ENCODE measurements at places on chromosomes 12 and 14. TPM values are rescaled to one million over a fixed set of nuclear protein-coding genes. Genes with fewer than 3 reads are reported as not detected.

Gene CEP83
- total RNA-seq, result 23.9 TPM

Gene DTX3
- 16.7 TPM for total RNA-seq

Gene C2CD5
- 33.3 TPM for total RNA-seq

Gene NTF3
- not detected for total RNA-seq

Gene SAMD4A
- 4.4 TPM for total RNA-seq

Gene SSPN
- total RNA-seq, result not detected

Gene TSPAN11
- total RNA-seq, result 0.17 TPM

Gene PLEKHG7
- total RNA-seq, result not detected

Gene RHOJ
- total RNA-seq, result not detected

Gene ASCL1
- not detected for total RNA-seq

Gene FAIM2
- 1.6 TPM for total RNA-seq

Gene ASB2
- 68.7 TPM for total RNA-seq

Gene BDKRB2
- total RNA-seq, result not detected

Gene CCDC63
- not detected for total RNA-seq

Gene E2F7
- total RNA-seq, result 14.7 TPM

Gene CDC42BPB
- total RNA-seq, result 7.2 TPM

Gene COQ10A
- total RNA-seq, result 5.3 TPM

Gene RTN1
- total RNA-seq, result not detected

Gene DTX1
- 13.2 TPM for total RNA-seq

Gene AQP2
- total RNA-seq, result not detected

Gene RBMS2
- 2.3 TPM for total RNA-seq

Gene PRH1
- total RNA-seq, result 18.8 TPM

Gene TNS2
- total RNA-seq, result 0.69 TPM

Gene KRT72
- total RNA-seq, result not detected

Gene KLRC2
- not detected for total RNA-seq

Gene LTBR
- total RNA-seq, result 0.56 TPM

Gene BEGAIN
- 2.1 TPM for total RNA-seq

Gene IQSEC3
- 0.05 TPM for total RNA-seq

Gene RFX4
- total RNA-seq, result not detected

Gene ZFHX2
- total RNA-seq, result 2.1 TPM

Gene EXOC3L4
- not detected for total RNA-seq

Gene LTB4R2
- total RNA-seq, result 8.7 TPM
